Breast epithelium (tissue), 4 donors: ENCODE measurements at places on chromosomes 7 and 10. TPM values are rescaled to one million over a fixed set of nuclear protein-coding genes. Genes with fewer than 3 reads are reported as not detected.

The TPK1 gene
- 4.8 TPM for total RNA-seq

The MNX1 gene
- total RNA-seq: 0.33 TPM

The SHH gene
- total RNA-seq: not detected

The OR2A1 gene
- total RNA-seq: 0.15 TPM

The FZD1 gene
- total RNA-seq: 20.0 TPM

The AKR1C4 gene
- total RNA-seq: not detected

The STRIP2 gene
- total RNA-seq: under 0.01 TPM

The SAMD9L gene
- 10.5 TPM for total RNA-seq

The SFTPA1 gene
- total RNA-seq: not detected

The VIPR2 gene
- total RNA-seq: 4.6 TPM

The LCOR gene
- total RNA-seq: 19.4 TPM

The MRPL32 gene
- total RNA-seq: 51.1 TPM

The PAPOLB gene
- total RNA-seq: 0.15 TPM

The CYP2C19 gene
- total RNA-seq: not detected

The BHLHA15 gene
- 2.3 TPM for total RNA-seq
